CD8-positive, alpha-beta T cell (primary cell): ENCODE measurements at places on chromosomes 1 and 21.

DNA sequence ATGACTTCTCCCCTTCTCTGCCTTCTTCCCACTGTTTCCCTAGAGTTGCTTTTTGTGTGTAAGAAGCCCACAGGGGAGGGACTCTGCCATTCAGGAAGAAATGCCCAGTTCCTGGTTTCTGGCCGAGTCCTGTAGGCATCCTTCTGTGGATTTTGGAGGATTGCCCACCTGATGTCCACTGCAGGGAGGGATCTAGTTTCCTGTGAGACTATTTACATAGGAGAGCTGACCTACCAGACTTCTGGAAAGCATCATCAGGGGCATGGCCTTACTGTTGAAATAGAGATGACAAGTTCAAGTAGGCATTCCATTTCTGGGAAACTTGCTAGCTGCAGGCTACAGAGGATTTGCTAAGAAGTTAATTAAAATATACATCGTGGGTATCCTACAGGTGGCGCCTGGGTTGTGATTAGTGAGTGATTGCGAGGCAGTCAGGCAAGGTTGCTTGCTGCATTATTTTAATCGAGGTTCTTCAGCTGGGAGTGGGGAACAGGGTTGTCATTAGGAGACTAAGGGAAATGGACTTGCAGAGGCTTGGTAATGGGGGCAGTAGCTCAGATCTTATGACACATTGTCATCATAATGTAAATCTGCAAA lies 148.7 kb downstream of the HHAT start:
- no peak for DNase-seq

- no peak for DNase-seq
Measured at GRCh38 chr1:89530444-89531089, 5.9 kb downstream of the LRRC8B start.

- no peak for DNase-seq
Measured at GRCh38 chr1:228953207-228953606, 217.9 kb downstream of the RHOU start.

DNA sequence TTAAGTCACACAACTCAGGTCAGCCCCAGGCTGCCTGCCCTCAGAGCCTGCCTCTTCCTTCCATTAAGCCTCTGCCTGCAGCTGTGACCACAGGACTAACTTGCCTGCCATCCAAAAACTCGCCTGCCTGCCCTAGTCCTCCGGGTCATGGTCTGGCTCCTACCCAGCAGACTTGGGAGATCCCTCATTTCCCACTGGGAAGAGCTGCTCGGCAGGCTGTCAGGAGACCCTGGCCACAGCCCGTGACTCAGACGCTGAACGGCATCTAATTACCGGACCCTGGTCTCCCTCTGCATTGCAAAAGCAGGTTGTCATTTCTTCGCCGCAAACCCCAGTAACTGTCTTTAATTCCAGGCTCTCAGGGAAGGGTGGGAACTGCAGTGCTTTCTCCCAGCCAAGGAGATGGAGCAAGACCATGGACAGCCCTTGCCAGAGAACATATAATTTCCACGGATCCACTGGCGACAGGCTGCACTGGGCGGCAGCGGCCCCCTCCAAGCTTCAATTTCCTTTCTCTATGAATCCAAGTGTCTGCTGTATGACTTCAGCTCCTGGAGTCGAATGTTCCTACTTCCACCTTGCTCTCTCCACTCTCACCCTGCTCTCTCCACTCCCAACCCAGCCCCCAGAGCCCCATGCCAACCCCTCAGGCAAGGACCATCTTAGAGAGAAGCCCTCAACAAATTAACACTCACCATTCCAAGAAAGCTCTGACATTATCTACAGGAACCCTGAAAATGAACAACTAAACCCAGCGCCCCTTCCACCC lies 20.4 kb downstream of the OLFML2B start:
- no peak for DNase-seq

DNA sequence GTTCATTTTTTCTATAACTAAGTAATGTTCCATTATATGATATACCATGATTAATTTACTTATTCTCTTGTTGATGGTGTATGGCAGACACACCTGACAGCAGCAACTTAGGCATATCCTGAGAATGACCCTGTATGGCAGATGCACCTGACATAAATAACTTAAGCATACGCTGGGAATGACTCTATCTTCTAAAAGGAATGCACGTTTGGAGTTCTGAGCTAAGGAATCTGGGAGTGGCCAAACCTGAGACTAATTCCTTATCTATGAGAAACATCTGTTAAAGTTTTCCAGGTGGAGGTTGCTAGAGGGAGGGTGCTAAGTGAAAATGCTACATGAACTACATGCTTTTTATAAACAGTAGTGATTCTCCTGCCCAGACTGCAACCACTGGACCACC lies 96.7 kb upstream of the RGS18 start:
- no peak for DNase-seq

- no peak for DNase-seq
Measured at GRCh38 chr1:117231748-117232373, 21.1 kb upstream of the VTCN1 start.

DNA sequence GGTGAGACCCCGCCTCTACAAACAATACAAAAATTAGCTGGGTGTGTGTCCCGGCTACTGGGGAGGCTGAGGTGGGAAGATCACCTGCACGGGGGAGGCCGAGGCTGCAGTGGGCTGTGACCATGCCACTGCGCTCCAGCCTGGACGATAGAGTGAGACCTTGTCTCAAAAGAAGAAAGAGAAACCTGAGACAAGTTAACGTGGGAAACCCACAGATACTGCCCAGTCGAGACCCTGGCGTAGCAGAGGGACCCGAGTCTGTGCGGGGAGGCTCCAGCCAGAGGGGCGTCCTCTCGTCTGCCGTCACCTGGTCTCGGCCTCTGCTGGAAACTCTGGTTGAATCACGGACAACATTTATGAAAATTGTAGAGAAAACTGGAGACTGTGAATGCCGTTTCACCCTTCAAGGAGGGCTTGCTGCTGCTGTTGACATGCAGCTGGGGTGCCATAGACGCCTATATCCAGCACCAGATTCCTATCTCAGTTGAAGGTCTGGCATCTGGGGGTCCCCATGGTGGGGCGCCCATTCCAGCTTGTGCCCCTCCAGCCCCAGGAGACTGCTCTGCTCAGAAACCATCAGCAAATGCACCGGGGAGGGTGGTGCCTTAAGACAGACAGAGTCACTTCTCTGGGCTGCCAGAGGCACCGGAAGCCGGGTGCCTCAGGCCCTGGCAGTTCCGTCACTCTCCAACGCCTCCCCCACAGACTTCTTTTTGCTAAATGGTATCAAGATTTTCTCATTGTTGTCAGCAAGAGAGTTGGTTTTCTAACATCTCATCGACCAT lies 13.6 kb upstream of the CDK11B start:
- no peak for DNase-seq

DNA sequence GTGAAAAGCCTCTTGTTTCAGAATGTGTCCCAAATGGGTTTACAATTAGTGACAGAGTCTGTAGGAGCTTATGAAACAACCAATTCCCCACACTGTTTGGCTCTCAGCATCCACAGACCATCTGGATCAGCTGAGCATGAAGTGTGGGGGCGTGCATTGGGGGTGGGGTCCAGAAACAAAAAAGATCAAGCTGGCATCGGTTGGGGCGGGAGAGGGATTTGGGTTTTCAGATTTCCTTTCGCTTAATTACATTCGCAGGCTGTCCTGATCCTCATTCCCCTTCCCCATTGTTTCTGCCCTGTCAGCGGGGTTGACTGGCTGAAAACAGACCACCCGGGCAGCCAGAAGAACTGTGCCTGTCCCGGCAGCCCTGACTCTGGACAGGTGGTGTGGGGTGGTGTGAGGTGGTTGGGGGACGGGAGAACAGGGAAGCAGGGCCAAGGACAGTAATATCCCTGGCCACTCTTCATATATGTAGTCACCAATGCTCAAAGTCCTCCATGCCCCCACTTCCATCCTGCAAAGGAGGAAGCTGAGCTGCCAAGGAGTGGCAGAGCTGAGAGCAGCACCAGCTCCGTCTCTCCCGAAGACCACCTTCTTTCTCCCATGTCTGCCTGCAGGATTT lies 92.0 kb downstream of the IER5 start:
- no peak for DNase-seq

DNA sequence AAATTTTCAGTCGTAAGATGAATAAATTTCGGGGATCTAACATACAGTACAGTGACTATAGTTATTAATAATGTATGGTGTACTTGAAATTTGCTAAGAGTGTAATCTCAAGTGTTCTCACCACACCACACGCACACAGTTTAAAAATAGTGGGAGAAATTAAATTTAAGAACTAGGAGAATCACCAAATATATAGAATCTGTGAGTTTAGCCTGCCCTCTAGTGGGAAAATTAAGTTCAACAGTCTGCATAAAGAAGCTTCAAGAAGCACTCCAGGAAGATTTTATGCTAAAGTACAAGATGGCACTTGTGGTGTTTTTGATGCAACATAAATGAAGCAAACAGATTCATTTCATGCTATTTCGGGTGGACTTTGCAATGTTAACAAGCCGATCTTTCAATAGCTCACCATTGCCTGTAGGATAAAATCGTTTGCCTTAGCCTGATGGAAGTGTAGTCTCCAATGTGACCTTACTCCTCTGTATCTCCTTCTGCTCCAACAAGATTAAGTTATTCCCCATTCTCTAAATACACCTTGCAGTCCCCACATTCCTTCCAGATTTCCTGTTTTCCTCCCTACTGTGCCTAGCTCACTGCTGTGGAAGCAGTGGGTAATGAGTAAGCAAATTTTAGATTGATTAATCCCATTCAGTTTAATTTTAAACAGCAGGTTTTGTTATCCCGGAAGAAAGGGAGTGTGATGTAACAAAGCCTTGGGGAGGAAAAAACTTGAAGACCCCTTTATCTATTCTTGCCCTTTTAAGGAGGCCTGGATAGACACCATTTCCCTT lies 8.7 kb upstream of the PIK3C2B start:
- no peak for DNase-seq

DNA sequence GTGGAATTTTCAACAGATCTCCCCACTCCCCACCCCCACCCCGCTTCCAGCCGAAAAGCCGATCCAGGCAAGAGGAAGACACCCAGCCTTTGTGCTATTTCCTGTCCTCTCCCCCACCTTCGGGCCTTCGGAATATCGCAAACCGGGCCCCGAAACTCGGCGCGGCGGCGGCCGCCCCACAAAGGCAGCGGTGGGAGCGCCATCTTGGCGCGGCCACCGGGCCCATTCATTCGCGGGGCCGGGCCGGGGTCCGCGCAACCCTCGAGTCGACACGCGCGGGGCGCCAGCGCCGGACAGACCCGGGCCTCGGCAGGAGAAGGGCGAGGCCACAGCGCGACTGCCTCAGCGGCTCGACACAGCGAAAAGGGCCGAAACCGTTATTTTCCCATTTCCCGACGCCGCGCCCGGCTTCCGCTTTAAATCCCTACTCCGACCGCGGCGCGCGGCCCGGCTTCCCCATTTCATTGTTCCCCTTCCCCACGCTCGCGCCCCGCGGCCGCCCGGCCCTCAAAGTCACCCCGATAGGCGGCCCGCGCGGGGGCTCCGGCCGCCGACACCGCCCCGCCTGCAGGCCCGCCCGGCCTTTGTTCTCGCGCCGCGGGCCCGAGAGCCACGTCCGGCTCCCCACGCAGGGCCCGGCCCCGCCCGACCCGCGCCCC lies 911 bp downstream of the GNB1 start:
- peak; percentile 24 for DNase-seq

- DNase-seq = no peak
Measured at GRCh38 chr1:202221911-202222909, 28.6 kb downstream of the LGR6 start.

DNA sequence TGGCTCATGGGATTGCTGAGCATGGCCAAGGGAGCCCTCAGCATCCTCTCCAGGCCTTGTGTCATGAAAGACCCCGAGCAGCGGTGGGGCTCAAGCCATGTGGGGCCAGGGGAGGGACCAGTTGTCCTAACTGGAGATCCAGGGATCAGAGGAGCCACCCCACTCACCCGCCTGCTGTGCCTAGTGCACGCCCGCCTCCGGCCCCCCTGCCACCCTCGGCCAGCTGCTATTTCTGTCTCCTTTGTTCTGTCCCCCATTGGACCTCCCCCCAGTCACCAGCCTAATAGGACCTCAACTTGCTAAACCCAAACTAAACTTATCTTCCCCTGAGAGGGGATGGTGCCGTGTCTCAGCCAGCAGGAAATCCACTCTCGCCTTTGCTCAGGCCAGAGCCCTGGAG lies 44.4 kb downstream of the TP73 start:
- DNase-seq = no peak

- DNase-seq = no peak
Measured at GRCh38 chr1:217929213-217929885, 298.2 kb downstream of the SPATA17 start.

- no peak for DNase-seq
Measured at GRCh38 chr21:42703965-42704364, 50.5 kb downstream of the PDE9A start.

DNA sequence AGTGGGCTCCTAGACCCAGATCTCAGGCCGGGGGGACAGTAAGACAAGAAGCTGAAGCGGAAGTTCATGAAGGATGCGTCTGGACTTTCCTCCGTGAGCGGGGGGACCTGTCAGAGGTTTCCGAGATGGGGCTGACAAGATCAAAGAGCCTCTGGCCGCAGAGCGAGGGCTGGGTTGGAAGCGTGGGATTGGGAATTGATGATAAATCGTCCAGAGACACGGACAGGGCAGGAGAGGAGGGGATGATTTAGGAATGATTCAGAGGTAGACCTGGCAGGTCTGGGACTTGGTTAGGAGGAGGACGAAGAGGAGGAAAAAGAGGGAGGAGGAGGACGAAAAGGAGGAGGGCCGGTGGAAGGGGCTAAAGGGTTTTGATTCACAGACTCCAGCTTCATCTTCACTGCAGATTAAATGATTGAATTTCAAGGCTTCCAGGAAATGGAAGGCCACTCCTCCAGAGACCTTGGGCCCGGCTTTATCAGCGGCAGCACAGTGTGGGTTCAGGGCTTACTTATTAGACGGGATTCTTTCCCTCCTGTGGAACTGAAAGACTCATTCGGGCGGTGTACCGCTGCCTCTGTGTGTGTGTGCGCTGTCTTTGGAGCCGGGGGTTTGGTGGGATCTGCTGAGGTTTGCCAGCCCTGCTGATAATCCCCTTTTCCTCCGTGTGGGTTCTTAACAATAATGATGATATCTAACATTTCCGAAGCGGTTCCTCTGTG lies 85.7 kb upstream of the SLC45A1 start:
- DNase-seq = no peak

- peak; percentile 40 for DNase-seq
Measured at GRCh38 chr1:91872559-91873081, 13.3 kb downstream of the TGFBR3 start.

DNA sequence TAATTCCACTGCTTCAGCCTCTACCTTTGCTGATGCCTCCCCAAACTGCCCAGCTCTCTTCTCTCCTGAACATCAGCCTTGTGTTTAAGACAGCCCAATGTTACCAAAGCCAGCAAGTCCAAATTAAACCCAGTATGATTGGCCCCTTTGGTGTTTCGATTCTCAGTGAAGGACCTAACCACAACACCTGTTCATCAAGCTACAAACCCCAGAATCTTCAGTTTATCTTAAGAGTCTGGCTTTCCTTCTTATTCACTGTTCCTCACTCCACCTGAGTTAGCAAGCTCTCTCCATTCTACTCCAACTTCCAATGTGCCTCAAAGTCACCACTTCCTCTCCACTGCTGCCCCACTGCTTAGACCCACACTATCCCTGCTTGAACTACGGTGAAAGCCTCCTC lies 25.5 kb upstream of the ITPKB start:
- DNase-seq = no peak

GRCh38 chr1:208455821-208456220 lies 211.6 kb upstream of the PLXNA2 start:
- no peak for DNase-seq
